ENCODE measurements at places on chromosomes 6 and 20.
A peak's percentile ranks its signal among the peaks of the same experiment; 100 is the strongest.

DNA sequence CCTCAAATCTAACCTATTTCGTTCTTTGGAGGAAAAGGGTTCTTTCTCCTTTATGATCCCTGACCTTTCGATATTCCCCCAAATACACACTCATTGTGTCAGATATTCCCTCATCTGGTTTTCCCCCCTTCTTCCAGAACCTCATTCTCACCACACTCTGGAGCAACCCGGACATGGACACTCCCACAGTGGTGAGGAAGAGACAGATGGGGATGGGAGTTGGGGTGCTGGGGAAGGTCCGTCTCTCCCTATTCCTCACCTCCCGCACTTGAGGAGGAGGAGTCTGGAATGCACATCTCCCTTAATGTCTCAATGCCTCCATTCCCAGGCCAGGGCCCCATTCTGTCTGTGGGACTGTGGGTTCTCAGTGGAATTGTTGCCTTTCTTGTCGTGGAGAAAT, 1.3 kb downstream of the SLC39A7 start:
- no peak for DNase-seq

DNA sequence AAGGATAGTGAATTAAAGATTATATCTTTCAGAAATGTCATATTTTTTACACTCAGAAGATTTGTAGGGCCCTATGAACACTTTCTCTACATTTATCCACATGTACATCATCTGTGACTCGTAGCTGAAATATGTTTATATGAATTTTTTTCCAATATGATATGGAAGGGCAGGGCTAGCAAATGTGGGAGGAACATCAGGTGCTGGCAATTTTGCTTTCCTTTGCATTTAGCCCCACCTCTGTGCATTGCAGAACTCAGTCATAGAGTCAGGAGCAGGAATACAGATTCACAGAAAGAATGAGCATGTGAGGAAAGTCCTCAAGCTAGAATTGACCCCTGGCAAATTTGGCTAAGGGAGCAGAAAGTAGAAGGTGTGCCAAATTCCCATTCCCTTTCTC, 129.9 kb downstream of the CRYBG1 start:
- no peak for DNase-seq

GRCh38 chr6:6407071-6407741, 86.7 kb upstream of the F13A1 start:
- DNase-seq: no peak

- no peak for DNase-seq
These were observed 180.2 kb downstream of the PACRG start for GRCh38 chr6:162907876-162908481.

GRCh38 chr6:55319961-55320695, 7.1 kb upstream of the GFRAL start:
- no peak for DNase-seq

DNA sequence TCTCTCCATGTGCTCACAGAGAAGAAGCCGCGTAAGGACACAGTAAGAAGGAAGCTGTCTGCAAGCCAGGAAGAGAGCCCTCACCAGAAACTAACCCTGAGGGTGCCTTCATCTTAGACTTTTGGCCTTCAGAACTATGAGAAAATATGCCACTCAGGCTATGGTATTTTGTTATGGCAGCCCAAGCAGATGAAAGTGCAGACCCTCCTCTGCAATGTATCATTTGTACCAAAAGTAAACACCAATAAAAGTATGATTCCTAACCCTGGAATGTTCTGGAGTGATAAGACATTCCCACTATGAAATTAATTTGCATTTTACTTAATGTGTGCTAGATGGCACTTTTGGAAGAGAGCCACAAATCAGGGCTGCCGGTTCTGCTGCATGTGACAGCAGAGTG, 594.3 kb downstream of the UTRN start:
- DNase-seq: no peak

- DNase-seq: no peak
These were observed 33.2 kb upstream of the ADGRF5 start for GRCh38 chr6:46954837-46955451.

DNA sequence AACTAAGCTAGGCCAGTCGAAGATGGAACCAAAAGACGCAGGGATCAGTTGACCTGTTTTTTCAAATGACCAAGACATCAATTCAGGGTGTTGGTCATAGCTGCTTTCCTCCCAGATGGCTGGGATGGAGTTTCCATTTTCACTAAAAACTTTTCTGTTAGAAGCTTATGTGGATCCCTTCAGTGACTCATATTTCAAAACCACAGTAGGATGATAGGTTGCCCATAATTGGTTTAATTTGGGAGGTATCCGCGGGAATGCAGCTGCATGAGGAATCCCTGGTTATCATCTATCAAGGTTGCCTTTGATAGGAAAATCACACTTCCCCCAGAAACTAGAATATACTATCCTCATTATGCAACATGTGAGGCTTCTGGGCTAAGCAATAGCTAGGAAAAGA, 150.9 kb upstream of the MLIP start:
- DNase-seq: no peak

DNA sequence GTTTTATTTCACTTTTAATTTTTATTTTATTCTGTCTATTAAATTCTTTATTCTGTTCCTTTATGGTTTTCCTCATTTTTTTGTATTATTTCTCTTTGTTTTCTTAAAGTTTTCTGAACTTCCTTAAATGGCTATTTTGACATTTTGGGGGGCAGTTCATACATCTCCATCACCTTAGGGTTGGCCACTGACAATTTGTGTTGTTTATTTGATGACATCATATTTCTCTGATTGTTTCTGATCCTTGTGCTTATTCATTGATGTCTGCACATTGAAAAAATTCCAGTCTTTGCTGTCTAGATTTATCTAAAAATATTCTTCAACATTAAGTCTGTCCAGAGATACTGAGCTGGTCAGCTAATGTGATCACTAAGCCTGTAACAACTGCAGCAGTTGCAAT, 379.5 kb upstream of the EYS start:
- DNase-seq: no peak

DNA sequence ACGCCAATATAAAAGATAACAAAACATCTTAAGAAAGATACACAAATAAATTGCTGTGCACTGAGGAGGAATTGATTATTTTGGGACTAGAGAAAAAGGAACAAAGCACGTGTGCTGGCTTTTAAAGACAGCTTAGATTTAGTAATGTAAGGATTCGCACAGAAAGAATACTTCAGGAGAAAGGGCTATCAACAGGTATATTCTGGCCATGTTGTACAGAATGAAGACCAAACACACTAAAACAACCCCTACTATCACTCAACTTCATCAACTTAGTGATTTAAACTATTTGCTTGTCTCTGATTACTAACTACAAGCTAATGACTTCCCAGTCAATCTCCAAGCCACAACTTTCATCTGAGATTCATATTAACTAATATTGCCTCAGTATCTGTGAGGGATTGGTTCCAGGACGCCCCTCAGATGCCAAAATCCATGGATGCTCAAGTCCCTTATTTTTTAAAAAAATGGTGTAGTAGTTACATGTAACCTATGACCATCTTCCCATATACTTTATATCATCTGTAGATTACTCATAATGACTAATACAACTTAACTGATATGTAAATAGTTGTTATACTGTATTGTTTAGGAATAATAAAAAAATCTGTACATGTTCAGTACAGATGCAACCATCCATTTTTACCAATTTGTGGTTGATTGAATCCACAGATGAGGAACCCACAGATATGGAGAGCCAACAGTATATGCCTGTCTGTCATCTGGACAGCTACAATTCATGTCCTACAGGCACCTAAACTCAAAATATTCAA, 4.5 kb downstream of the DEK start:
- DNase-seq: no peak

- no peak for DNase-seq
These were observed 851.2 kb upstream of the EYS start for GRCh38 chr6:66558189-66558588.

GRCh38 chr20:54362283-54362682, 113.1 kb upstream of the DOK5 start:
- DNase-seq: no peak

DNA sequence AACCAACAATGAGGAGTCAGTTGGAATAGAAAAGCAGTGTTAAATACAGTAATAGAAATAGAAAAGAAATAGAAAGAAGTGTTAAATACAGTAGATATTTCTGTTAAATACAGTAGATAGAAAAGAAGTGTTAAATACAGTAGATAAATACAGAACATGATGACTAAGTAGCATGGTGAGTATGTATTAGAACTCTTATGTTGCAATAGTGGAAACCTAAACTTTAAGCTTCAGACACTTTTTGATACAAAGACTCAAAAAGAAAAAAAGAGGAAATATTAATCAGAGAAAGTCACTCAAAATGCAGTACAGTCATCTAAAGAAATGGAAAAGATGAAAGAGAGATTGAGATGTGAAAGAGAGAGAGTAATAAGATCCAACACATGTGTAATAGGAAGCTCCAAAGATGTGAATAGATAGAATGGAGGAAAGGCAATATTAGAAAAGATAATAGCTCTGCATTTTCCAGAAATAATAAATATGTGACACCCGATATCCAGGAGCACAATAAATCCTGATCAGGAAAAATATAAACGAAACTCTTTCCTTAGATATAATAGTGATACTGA, 131.5 kb upstream of the KCNK16 start:
- DNase-seq: no peak

- DNase-seq: no peak
These were observed 101.8 kb downstream of the KLHL32 start for GRCh38 chr6:97026298-97026697.

GRCh38 chr6:156193381-156193780, 583.8 kb upstream of the ARID1B start:
- DNase-seq: no peak

- no peak for DNase-seq
These were observed 34.0 kb downstream of the ITCH start for GRCh38 chr20:34397096-34397495.

DNA sequence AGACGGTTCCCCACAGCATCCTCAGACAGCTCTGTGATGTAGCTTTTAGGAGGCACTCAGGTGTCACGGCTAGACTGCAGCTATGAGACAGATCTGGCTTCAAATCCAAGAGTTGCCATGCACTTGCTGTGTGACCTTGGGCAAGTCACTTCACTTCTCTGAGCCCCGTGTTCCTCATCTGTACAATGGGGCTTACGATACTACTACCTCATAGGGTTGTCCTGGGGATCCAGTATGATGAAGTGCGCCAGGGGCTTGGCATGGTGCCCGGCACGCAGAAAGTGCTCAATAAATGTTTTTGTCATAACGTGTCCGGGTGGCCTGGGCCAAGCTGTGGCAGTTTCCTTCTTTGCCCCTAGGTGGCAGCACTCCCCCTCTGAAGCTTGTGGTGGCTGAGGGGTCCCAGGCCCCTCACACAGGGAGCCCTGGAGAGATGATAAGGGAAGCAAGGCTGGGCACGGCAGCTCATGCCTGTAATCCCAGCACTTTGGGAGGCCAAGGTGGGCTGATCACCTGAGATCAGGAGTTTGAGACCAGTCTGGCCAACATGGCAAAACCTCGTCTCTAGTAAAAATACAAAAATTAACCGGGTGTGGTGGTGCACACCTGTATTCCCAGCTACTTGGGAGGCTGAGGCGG, 19.1 kb upstream of the CHMP4B start:
- DNase-seq: peak; percentile 56

DNA sequence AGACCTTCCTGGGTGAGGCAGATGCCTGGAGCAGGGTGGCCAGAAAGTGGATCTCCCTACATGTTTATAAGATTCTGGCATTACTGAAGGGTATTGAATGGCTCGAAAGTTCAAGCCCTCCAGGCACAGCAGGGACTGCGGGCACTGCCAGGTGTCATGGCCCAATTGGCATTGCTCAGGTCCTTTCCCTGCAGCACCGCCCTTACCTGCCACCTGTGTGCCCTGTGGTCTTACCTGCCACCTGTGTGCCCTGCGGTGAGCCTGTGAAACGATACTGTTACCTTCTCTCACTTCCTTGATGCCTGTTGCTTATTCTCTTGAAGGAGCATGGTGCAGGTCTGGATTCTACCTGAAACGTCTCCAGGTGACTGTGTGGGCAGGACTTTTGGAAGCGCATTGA, 32.2 kb downstream of the SMOC2 start:
- no peak for DNase-seq

DNA sequence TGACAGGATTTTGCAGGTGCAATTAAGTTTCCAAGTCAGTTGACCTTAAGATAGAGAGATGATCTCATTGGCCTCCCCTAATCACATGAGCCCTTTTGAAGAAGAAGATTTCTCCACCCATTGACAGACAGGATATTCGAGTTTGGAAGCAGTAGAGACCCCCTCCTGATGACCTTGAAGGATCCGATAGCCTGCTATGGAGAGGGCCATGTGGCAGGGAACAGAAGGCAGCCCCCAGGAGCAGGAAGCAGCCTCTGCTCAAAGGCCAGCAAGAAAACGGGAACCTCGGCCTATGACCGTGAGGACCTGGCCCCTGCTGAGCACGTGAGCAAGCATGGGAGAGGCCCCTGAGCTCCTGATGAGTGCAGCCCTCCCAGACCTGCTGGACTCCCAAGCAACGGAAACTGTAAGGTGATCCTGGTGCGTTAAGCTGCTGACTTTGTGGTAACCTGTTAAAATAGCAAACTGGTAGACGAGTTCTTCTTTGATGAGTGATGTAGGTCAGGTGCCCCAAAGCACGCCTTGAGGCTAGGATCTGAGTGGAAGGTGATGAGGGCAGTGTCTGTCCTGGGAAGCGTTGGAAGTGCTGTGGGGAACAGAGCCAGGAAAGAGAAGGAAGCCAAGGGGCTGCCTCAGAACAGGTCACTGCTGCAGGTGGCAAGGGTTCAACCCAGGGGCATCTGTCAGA, 18.5 kb upstream of the TUBB2A start:
- DNase-seq: no peak

- DNase-seq: no peak
These were observed 40.4 kb upstream of the SGK1 start for GRCh38 chr6:134358320-134358719.

DNA sequence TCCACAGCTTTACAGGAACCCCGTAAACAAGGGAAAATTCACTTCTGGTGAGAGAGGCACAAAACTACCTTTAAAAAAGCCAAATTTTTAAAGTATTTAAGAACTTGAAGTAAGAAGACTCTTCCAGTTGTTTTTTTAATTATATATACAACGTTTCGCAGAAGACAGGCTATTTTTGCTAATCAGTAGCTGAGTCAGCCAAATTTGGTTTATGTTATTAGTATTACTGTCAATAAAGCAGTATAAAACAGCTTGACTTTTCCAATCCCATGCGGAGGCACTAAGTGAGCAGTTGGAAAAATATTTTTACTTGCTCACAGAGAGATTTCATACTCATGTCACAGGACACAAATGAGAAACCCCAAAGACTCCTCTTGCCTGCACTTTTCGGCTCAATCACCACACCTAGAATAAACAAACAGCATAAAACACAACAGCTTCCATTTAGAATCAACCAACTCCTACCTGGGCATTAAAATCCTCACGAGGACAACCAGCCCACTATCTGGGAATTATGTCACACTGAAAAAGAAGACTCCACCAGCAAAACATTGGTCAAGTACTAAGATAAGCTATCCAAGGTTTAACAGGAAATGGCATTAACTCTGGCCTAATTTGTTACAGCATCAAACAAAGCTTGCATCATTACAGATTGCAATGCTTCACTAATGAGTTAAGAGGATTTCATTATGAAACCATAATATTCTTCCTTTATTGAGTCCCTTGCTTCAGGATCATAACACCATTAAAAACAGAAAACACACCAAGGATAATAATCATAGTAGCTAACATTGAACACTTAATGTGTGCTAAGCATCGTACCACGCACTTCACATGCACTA, 26.3 kb downstream of the ELOVL5 start:
- no peak for DNase-seq
